ENCODE measurements at places on chromosomes 2 and 18. TPM values are rescaled to one million over a fixed set of nuclear protein-coding genes. Genes with fewer than 3 reads are reported as not detected.

Gene IL1R1
- total RNA-seq = 0.17 TPM

Gene GAREM1
- 8.7 TPM for total RNA-seq

GRCh38 chr2:128618642-128619041, 300.0 kb upstream of the HS6ST1 start:
- peaks cover 5% of the 10 kb centered on the region for H3K4me1 ChIP-seq
- H3K4me3 ChIP-seq = no peak overlapping the region
- peaks cover 5% of the 10 kb centered on the region for H3K27me3 ChIP-seq
- no peak for DNase-seq
- H3K27ac ChIP-seq = no peak overlapping the region
- H3K36me3 ChIP-seq = no peaks in the 10 kb centered on the region

- H3K27ac ChIP-seq = no peak overlapping the region
- DNase-seq = no peak
- H3K4me3 ChIP-seq = no peak overlapping the region
- H3K4me1 ChIP-seq = no peaks in the 10 kb centered on the region
Measured at GRCh38 chr2:208529796-208530195, 123.2 kb downstream of the PTH2R start.
